T-helper 17 cell (primary cell): ENCODE measurements at places on chromosomes 12 and 14.

DNA sequence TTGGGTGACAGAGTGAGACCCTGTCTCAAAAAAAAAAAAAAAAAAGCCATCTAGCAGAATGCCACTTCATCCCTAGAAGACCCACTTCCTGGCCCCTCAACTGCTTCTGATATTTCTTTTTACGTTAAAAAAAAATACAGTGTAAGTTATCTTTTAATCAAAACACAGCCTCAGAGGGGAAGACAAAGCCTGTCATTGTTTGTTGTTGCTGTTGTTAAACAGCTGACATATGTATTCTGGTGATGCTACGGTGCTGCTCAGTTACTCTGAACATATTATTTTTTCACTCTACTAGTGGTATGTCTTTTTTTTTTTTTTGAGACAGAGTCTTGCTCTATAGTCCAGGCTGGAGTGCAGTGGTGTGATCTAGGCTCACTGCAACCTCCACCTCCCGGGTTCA is 75.4 kb downstream of the PAPLN start:
- DNase-seq: no peak

GRCh38 chr12:45348311-45348710 is 132.4 kb downstream of the ANO6 start:
- DNase-seq: no peak

DNA sequence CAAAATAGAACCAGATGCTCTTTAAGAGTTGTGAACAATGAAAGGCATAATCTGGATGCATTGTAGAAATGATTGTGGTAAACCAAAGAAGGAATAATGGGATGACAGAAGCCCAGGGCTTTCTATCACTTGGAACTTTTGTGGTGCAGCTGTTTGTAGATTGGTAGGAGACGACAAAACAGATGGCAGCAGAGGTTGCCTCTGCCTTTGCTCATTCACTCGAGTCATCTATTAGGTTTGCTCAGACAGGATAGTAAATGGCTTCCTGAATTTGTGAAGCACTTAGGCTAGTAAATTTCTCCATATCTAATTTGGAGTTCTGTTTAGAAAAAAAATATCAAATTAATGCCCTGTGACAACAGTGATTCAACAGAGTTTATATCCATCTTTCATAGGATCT is 78.4 kb downstream of the FGD4 start:
- no peak for DNase-seq

- no peak for DNase-seq
Observed at GRCh38 chr12:70670948-70671347, 33.7 kb upstream of the PTPRB start.

DNA sequence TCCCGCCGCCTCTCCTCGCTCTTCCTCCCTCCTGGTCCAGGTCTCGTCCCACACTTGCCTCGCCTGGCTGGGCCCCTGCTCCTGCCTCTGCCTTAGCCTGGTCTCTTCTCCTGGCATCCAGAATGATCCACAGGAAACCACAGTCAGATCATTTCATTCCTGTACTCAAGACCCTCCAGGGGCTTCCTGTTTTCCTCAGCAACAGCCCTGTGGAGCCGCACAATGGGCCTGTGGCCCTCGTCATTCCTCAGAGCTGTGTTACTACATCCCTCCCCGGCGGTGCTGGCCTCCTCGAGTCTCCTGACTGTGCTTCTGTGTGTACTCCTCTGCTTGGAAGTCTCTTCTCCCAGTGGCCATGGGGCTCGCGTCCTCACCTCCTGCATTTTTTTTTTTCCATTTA is 20.1 kb downstream of the ATP6V0A2 start:
- no peak for DNase-seq

GRCh38 chr14:98692832-98693231 is 579.2 kb downstream of the BCL11B start:
- DNase-seq: no peak

GRCh38 chr12:22312336-22312735 is 22.2 kb downstream of the ST8SIA1 start:
- DNase-seq: no peak

DNA sequence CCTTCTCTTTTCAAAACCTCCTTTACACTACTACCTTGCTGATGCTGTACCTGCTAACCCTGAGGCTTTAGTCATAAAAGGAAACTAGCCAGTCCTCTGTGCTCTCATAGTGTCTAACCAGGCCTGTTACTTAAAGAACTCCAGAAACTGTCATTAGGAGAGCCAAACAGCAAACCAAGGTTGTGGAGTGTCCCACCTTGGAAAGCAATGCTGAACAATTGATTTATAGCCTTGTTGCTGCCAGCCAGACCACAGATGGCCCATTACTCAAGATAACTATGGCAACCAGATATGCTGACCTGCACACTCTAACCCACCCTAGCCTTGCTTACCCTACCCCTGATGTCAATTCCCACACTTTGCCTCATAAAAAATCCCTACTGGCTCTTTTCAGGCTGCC is 26.5 kb upstream of the BCAT1 start:
- DNase-seq: no peak

- no peak for DNase-seq
Observed at GRCh38 chr12:113131556-113131955, 4.0 kb downstream of the RASAL1 start.
